ENCODE measurements at places on chromosomes 6 and 20.

DNA sequence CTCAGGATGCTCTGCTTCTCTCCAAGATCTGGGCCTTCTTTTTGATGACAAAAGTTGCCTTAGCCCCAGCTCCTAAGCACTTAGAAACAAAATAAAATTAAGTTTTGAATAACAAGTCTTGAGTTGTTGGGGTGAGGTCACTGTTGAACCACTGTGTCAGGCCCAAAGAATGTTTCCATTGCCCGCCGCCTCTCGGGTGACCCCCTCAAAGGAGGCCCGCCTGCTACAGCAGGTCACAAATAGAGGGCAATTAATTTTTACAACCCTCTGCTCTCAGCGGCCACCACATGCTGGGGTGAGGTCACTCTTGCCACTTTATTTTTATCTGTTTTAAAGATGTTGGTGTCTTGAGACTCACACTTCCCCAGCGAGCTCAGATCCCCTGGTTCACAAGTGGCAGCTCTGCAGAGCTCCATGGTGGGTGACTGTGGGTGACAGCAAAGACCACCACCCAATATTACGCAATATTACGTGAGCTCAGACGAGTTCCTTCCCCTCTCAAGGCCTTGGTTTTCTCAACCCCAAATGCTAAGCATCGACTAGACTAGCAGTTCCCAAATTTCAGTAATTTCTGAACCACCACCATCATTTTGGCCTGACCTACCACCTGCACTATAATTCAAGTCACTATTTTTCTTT lies 247.7 kb upstream of the PMEPA1 start:
- no peak for DNase-seq

- peak; percentile 56 for DNase-seq
Measured at GRCh38 chr20:51541189-51542032, 1.1 kb downstream of the NFATC2 start.

- DNase-seq = no peak
Measured at GRCh38 chr6:13384966-13385365, 56.6 kb upstream of the TBC1D7 start.

GRCh38 chr20:51886341-51886740 lies 84.0 kb upstream of the SALL4 start:
- DNase-seq = no peak

GRCh38 chr6:41895300-41896233 lies at the start of gene USP49:
USP49 (minus strand) TSS chr6:41895375; CDS start chr6:41806983, 88,392 bp downstream.
- DNase-seq = peak; percentile 94

- DNase-seq = no peak
Measured at GRCh38 chr6:136085370-136086115, 164.6 kb downstream of the MTFR2 start.

GRCh38 chr6:22021966-22022365 lies 274.9 kb downstream of the PRL start:
- DNase-seq = no peak

- no peak for DNase-seq
Measured at GRCh38 chr6:63813566-63814120, 178.0 kb downstream of the PHF3 start.

- DNase-seq = no peak
Measured at GRCh38 chr6:112149236-112149635, 61.8 kb downstream of the FAM229B start.

DNA sequence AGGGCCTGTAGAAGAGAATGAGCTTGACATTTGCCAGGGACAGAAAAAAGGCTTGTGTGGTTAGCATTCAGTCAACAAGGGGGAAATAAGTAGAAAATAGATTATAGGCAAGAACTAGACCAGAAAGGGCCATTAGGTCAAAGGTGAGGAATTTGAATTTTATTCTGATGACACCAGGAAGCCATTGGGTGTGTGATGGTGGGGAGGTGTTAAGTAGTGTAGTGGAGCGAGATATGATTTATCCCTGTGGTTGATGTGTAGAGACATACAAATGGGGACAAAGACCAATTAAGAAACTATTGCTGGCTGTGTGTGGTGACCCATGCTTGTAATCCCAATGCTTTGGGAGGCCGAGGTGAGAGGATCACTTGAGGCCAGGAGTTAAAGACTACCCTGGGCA lies 11.0 kb downstream of the DSTN start:
- no peak for DNase-seq

- peak; percentile 38 for DNase-seq
Measured at GRCh38 chr6:105596284-105596755, 193.4 kb upstream of the PREP start.

DNA sequence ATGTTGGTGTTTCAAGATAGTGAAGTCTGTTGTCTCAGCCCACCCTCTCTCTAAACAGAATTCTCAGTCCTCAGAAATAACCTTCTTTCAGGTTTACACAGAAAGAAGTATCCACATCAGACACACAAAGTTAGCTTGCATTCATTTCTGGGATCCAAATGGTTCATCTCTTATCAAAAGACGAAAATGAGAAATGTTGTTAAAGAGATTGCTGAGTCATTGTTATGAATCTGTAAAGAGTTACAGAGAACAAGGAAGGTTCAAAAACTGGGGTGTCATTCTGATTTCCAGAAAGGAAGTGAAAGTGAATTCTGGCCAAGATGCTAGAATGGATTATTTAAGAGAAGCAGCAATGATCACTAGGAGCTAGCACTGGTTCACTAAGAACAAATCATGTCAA lies 90.5 kb upstream of the ATXN1 start:
- no peak for DNase-seq

- DNase-seq = no peak
Measured at GRCh38 chr6:155399062-155399744, 56.4 kb downstream of the NOX3 start.

- DNase-seq = no peak
Measured at GRCh38 chr6:18488004-18488403, 100.9 kb downstream of the RNF144B start.

DNA sequence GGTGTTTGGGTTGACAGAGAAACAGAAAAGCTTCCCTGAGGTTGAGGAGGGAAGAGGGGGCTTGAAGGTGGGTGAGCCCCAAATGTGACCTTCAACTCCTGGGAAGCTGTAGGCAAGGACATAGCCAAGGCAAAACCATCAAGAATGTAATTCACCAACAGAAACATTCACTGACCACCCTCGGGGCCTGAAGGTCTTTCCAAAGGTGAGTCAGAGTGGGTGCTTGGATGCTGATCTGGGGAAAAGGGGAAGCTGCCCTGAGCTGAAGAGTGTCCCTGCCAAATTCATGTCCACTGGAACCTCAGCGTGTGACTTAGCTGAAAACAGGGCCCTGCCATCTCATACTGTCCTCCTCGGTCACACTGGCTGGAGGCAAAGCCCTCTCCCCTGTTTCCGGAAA lies 234.2 kb upstream of the SULF2 start:
- no peak for DNase-seq

DNA sequence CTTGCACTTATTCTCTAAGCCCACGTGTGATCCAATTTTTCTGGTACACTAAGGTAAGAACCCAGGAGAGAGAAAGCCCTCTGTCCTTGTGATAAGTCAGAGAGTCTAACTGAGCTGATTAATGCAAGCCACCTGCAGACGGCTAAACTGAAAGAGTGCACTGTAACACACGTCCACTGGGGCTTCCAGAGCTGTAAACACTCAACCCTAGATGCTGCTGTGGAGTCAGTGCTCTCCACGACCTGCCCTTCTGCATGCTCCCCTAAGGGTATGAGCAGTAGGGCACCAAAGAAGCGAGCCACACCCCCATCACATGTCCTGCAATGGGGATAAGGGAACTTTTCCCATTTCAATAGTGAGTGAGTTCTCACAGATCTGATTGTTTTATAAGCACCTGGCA lies 55.7 kb downstream of the TXLNB start:
- no peak for DNase-seq

GRCh38 chr20:63417738-63418120 lies 54.7 kb downstream of the KCNQ2 start:
- DNase-seq = no peak

- no peak for DNase-seq
Measured at GRCh38 chr6:2938004-2938631, 33.2 kb downstream of the SERPINB6 start.

GRCh38 chr6:79544299-79544927 lies 7.2 kb upstream of the LCA5 start:
- no peak for DNase-seq

GRCh38 chr6:75492386-75493153 lies 1.0 kb downstream of the FILIP1 start:
- DNase-seq = no peak

GRCh38 chr6:26415791-26416190 lies 13.7 kb downstream of the BTN3A1 start:
- no peak for DNase-seq

- DNase-seq = no peak
Measured at GRCh38 chr6:98782772-98783171, 51.6 kb upstream of the POU3F2 start.

DNA sequence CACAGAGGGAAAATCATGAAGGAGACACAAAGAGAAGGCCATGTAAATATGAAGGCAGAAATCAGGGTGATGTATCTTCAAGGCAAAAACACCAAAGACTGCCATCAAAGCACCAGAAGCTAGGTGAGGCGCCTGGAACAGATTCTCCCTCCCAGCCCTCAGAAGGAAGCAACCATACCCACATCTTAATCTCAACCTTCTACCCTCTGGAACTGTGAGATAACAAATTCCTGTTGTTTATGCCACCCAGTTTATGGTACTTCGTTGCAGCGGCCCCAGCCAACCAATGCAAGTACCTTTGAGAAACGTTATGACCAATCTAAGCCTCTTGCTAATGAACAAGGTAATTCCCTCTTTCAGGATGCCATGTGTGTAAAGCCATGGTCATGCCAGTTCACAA lies 66.2 kb upstream of the STXBP5 start:
- DNase-seq = no peak

DNA sequence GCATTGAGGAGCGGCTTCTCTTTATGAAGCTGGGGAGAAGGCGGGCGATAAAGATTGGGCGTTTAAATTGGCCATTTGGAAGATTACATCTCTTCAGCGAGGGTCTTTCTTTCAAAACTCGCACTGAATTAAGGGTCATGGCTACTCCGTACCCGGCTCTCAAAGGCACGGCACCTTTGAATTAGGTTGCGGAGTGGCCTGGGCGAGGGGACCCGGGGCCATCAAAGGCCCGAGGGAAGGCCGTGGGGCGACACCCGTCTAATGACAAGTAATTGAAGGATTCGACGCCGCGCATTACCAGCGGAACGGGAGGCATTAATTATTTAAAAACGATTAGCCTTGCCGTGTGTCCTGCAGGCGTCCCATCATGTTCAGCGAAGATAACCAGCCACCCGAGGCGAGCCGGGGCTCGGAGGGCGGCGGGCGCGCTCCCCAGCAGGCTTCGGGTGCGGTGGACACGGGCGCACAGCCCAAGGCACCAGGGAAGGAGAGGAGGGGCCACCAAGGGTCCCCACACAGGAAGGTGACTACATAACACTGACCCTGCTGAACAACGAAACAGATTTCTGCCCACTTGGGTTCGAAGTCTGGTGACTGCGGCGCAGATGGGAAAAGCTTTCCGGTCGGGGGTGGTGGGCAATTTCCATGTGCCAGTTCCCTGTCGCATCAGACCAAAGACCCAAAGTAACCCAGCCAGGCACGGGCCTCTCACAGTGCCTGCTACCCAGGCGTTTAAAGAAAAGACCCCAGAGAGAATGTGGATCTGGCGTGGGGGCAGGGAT lies 7.4 kb downstream of the FOXA2 start:
- DNase-seq = no peak

GRCh38 chr20:23152308-23152892 lies 66.3 kb upstream of the CD93 start:
- no peak for DNase-seq

- DNase-seq = no peak
Measured at GRCh38 chr6:124119596-124119995, 315.9 kb downstream of the NKAIN2 start.

- peak; percentile 79 for DNase-seq
Measured at GRCh38 chr6:170025935-170026750, 264.7 kb downstream of the DLL1 start.

DNA sequence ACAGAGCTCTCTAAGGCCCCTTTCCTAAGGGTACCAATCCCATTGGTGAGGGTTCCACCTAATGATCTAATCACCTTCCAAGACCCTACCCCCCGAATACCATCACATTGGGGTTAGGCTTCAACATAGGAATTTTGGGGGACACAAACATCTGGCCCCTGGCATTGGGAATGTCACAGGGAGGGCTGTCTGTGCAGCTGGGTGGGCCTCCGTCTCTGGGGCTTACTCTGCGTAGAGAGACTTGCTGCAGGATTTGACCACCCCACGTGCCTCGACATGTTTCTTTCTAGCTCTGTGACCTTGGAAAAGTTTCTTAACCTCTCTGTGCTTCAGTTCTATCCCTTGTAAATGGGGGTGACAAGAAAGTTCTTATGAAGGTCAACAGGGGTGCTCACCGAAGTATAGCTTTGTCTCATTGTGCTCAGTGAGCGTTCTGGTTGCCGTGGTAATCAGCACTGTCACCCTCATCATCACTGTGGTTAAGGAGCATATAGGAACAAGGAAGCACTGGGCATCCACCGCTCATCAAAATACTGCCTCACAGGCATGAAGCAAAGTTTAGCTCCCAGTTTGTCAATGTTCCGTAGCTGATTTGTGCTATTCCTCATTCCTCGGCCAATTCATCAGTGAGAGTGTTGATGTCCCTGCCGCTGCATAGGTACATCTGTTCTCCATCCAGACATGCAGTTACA lies 152.8 kb downstream of the SYCP2 start:
- no peak for DNase-seq

DNA sequence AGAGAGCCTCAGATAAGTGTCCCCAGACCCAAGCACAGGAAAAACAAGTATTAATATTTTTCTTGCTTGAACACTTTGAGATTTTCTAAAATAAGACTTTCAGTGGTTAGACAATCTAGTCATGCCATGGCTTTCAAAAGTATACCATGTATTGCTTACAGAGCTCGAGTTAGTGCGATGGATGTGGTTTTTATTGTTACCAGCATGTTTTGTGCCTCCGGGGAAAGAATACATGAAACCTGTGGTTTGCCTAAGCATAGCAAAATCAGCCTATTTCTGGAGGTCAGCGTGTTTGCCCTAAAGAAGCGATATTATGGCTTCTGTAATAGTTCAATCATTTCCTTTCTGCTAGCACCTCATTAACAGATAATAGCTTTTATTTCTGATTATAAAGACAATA lies 21.6 kb downstream of the RIN2 start:
- DNase-seq = no peak

DNA sequence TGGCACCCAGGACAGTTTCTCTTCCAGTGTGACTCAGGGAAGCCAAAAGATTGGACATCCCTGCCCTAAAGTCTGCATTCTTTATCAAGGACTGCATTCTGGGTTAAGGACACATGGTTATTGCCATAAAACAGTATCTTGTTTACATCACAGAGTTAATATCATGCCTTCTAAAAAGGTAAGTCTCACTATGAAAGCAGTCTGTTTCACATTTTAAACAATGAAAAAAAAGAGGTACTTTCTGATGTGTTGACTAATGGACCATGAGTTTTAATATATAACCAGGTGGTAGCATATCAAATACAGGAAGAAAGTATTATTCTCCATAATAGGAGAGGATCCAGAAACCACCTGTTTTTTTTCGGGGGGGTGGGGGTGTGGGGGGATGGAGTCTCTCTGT lies 93.7 kb downstream of the TIAM2 start:
- no peak for DNase-seq

All from Calu3 (cell line).